ENCODE measurements at places on chromosomes 5 and 9.

DNA sequence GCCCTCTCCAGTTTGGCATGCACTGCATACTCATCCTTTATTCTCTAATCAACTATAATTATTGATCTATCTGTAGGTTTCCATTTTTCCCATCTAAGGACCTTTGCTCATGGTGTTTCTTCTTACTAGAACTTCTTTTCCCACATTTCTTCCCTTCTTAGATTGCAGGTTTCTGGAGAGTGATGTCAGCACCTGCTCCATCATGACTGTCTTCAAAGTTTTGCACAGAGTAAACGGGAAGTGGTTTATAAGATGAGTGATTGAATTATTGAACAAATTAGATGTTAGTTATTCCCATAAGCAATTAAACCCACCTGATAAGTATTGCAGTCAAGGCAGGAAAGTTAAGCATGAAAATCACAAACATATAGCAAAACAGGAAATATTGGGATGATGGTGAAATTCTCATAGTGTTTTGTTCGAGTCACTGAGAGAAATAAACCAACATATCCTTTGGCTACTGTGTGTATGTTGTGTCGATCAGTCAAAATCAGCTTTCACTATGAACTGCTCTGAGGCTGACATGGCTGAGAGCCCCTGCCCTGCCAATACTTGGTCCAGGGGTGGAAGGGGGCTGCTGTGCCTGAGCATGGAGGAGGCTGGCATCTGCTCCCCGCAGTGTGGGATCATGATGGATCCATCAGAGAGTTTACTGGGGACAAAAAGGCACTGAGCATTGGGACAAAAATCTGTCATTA lies 45.5 kb upstream of the S1PR3 start:
- no peak for DNase-seq

DNA sequence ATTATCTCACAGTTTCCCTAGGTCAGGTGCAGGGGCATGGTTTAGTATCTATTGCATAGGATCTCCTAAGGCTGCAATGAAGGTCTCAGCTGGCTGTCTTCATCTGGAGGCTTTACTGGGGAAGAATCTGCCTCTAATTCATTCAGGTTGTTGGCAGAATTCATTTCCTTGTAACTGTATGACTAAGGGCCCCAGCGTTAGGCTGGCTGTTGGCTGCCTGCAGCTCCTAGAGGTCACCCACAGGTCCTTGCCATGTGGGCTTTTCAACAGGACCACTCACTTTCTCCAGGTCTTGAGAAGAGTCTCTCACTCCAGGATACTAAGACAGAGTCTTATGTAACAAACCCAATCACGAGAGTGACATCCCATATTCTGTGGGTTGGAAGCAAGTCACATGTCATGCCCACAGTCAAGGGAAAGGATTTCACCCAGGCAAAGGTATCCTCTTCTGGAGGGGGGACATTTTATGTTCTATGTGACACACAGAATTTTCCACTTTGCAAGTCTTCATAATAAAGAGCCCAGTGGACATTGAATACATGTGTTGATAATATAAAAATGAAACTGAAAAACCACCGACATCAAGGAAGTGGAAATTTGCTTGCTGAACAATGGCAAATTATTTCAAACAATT lies 38.2 kb downstream of the HMHB1 start:
- no peak for DNase-seq

GRCh38 chr5:37841203-37841602 lies 1.4 kb upstream of the GDNF start:
- no peak for DNase-seq

GRCh38 chr9:77927265-77927664 lies 104.3 kb downstream of the GNAQ start:
- DNase-seq: no peak

GRCh38 chr5:32276173-32276853 lies 36.4 kb downstream of the MTMR12 start:
- no peak for DNase-seq
